ENCODE measurements at places on chromosomes 3 and 15.
A peak's percentile ranks its signal among the peaks of the same experiment; 100 is the strongest.

DNA sequence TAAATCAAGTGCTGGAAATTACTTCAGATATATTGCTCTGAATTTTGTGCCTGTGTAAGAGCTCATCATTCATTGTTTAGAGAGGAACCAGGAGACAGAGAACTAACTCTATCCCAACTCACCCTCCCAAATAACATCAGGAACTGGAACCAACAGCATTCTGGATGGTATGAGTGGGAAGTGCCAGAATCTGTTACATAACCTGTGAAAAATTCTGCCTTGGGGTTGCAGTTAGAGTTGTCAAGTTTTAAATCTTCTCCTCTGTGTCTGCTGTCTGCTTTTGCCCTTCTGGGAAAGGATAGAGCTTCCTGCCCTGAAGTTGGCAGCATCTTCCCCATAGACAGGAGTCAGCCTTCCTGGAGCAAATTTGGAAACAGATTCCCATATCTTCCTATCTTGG lies 41.2 kb downstream of the TIMP4 start:
- DNase-seq: no peak

DNA sequence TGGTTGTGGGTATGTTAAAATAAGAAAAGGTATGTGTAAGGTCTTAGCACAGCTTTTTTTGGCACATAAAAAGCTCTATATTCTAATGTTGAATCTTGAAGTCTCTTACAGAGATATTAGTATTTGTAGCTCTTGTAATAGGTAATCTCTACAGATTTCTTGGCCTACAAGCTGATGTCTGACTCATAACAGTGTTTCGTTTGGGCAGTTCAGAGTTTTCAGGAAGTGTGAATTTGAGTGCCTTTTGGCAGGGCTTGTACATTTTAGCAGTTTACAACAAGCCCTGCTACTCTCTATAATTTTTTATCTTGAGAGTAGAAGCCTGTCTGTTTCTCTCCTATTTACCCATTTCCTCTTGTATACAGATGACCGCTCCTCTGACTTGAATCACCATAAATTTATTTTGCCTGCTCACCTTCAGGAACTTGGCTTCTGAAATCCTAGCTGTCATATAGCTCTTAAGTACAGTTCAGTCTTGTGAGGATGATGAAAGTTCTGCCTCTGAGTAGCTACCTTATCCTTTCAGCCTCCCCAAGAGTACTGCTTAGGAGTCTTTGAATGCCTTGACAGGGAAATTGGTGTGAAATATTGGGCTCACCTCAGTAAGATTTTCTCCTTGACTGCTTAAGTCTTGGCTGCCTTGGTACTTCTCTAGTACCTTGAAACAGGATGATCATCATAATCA lies 419.9 kb upstream of the RARB start:
- DNase-seq: no peak

DNA sequence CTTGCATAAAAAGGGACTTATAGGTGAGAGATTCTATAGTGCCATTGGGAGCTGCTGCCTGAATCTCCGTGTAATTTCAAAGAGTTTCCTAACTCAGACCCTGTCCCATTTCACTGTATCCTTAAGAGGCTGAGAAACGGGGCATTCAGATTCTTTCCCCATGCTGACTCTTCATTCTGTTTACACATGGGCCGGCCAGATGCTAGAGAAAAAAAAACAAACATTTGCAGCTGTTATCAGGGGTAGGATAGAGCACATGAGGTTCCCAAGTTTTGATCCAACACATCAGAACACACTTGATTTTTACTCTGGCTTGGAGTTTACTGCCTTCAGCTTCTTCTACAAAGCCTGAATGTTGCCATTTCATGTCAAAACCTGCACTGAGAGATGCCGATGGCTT lies 215.9 kb upstream of the TPRG1 start:
- DNase-seq: no peak

- DNase-seq: no peak
Measured at GRCh38 chr3:194046531-194046930, 89.4 kb upstream of the HES1 start.

DNA sequence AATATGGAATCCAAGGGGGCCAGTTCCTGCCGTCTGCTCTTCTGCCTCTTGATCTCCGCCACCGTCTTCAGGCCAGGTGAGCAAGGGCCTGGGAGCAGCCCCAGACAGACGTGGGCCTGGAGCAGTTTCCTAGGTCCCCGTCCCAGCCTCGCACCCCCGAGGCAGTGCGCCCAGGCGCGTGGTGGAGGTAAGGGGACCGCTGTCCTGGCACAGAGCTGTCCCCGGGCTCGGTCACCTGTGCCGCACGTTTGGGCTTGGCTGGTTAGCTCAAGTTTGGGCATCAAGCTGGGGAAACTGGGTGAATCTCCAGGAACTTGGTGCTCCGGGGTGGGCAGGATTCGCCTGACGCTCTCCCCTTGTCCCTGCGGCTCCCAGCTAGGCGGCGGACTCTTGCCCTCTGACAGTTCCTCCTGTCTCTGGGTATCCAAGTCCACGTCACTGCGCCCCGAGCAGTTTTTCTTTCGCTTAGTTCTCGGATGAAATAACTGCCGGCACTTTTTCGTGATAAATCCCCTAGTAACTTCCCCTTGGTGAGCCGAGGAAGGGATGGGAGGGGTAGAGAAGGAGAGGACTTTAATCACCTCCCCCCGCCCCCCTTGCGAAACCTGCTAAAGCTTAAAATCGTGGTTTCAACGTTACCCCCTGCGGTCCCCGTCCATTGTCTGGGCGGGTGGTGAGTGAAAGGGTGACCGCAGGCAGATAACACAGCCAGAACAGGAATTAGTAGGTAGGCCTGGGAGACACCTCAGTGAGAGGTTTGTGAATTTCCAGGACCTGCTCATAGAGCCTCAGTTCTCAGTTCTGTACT lies 901 bp downstream of the ALCAM start:
- peak; percentile 93 for DNase-seq

GRCh38 chr15:85500060-85500708 lies 119.8 kb downstream of the AKAP13 start:
- DNase-seq: no peak

DNA sequence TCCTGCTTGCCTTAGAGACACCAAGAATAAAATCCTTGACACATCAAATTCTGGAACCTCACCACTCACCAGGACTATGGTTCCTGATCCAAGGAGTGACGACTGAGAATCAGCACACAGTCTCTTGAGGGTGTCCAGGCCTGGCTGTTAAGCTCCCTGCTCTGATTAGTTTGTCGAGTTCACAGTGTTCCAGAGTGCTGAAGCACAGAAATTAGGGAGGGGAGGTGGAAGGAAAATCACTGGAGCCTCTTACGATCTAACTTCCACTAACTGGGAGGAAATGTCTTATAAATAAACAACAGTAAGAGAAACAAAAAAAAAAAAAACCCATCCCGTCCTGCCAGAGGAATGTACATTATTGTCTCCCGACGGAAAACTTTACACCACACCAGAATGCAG lies 330.2 kb downstream of the TIGIT start:
- DNase-seq: peak; percentile 64

- DNase-seq: no peak
Measured at GRCh38 chr15:66650433-66650832, 51.6 kb upstream of the SMAD6 start.

- no peak for DNase-seq
Measured at GRCh38 chr3:101857301-101857741, 8.0 kb downstream of the NFKBIZ start.

GRCh38 chr15:67109141-67110034 lies 44.0 kb downstream of the SMAD3 start:
- DNase-seq: peak; percentile 93

- DNase-seq: no peak
Measured at GRCh38 chr3:675846-676245, 417.0 kb upstream of the CNTN6 start.

- DNase-seq: no peak
Measured at GRCh38 chr3:47476644-47477199, 981 bp upstream of the SCAP start.

- DNase-seq: no peak
Measured at GRCh38 chr3:194447161-194447560, 39.6 kb downstream of the ATP13A3 start.

GRCh38 chr15:35023804-35024203 lies 35.7 kb upstream of the ZNF770 start:
- DNase-seq: no peak

DNA sequence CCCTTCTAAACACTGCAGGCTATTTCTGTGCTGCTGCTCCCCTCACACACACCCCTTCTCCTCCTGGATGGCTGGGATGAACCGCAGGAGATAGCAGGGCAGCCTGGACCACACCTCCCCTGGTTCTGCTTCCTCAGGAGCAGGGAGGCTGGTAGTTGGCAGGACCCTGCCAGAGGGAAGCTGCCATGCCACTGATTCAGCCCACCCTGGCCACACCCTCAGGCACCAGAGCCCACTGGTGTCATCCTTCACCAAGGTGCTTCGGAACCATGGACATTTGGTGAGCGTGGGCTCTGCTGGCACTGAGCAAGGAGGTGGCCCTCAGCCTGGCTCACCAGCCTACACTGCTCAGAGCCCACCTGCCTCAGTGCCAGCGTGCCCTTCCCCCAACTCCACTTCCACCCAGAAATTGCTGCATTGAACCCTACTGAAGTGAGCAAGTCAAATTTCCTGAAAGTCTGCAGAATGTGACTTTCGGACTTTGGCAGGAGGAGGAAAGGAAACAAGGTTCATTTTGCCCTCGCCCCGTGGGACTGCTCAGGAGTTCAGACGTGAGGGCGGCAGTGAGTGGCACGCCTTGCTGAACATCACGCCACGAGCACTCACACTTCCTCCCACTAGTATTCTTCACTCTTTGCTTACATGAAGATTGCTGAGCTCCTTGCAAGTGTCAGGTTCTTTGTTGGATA lies 26.3 kb downstream of the BMF start:
- DNase-seq: no peak

DNA sequence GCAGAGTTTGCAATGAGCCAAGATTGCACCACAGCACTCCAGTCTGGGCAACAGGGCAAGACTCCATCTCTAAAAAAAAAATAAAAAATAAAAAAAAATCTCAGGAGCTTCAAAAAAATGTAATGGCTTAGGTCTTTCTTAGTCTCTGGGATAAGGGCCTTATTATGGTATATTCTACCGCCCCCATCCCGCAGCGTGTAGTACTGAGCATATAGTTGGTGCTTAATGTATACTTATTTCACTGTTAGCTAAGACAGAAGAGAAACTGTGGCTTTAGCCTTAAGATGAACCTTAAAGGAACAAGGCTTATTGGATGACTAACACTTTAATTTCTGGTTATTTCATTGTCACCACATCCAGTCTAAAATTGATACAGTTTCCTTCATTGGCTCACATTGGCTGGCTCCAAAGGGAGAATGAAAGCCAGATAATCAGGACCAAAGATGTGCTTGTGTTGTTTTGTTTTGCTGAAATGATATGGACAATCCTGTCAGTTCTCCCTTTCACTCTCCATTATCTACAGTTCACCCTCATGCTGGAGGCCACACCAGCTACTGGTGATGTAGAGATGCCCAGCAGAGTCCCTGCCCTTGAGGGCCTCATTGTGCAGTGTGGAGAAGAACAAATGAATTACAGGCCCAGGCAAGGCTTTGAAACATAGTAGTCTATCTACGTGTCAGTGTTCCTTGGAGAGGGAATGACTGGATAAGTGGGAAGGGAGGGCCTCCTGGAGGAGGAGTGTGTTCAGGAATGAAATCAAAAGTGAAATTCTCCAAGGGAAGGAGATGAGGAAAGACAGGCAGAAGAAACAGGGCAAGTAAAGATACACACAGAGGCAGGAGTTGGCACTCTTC lies 17.4 kb upstream of the RAF1 start:
- no peak for DNase-seq

GRCh38 chr3:116039651-116039985 lies 405.7 kb downstream of the LSAMP start:
- DNase-seq: no peak

DNA sequence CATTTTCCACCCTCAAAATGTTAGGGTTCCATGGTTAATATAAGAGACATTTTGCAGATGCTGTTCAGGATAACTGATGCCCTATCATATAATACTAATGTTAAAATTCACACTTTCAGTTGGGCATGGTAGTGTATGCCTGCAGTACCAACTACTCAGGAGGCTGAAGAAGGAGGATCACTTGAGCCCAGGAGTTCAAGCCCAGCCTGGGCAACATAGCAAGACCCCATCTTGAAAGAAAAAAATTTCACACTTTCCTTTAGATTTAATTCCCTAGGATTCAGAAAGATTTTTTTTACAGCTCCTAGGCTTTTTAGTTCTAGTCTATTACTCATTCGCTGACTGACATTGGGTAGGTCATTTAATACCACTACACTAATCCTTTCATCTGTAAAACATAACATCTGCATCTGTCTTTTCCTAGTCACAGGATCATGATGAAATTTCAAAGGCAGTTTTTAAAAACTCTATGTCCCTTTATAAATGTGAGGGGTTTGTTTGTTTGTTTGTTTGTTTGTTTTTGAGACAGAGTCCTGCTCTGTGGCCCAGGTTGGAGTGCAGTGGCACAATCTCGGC lies 103.7 kb downstream of the MYO5A start:
- no peak for DNase-seq

DNA sequence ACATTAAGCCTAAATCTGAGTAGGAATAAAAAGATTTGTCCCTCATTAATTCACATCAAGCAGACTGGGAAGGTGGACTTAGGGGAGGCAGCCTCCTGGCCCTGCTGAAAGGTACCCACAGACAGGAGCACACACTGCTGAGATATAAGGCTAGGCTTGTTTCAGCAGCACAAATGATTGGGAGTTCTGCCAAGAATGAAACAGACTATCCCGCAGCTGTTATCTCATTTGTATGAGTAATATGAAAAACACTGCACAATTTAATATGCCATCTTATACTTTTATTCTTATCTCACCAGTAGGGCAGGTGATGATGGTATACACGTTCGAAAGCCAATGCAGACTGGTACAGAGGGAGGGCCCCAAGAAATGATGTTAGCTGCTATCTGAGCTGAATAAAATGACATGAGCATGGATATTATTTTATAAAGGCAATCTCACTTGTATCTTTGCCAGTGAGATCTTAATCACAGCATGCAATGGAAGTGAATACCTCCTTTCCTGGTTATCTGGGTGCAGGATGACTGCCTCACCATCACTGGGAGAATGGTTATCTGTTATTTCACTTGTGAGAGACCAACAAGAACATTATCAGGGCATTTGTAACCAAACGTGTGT lies 258.7 kb upstream of the PPP2R3A start:
- no peak for DNase-seq

- no peak for DNase-seq
Measured at GRCh38 chr3:79497447-79498111, 270.2 kb downstream of the ROBO1 start.

DNA sequence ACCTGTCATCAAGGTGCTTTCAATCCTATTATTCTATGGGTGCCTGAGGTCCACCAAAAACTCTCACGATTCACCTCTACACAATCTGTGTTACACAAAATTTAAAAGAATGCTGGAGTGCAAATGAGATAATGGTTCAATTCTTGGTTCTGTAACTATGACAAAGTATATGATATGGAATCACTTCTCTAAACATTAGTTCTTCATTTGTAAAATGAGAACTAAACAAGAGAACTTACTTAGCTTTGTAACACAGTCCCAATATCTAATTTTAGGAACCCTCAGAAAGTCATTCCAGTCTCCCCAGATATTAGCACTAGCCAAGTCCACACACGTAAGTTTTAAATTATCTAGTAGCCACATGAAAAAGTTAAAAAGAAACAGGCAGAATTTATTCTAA lies 111.5 kb downstream of the TBL1XR1 start:
- no peak for DNase-seq

- no peak for DNase-seq
Measured at GRCh38 chr3:59163953-59164352, 114.1 kb upstream of the CFAP20DC start.

GRCh38 chr3:59306436-59306835 lies 256.6 kb upstream of the CFAP20DC start:
- no peak for DNase-seq

- DNase-seq: peak; percentile 85
Measured at GRCh38 chr3:170909129-170909903, 879 bp upstream of the EIF5A2 start.
